Coronary artery (tissue), 2 donors: ENCODE measurements at places on chromosomes 6 and 20.

- DNase-seq: no peak
These were observed 163.6 kb upstream of the CST7 start for GRCh38 chr20:24785141-24786110.

DNA sequence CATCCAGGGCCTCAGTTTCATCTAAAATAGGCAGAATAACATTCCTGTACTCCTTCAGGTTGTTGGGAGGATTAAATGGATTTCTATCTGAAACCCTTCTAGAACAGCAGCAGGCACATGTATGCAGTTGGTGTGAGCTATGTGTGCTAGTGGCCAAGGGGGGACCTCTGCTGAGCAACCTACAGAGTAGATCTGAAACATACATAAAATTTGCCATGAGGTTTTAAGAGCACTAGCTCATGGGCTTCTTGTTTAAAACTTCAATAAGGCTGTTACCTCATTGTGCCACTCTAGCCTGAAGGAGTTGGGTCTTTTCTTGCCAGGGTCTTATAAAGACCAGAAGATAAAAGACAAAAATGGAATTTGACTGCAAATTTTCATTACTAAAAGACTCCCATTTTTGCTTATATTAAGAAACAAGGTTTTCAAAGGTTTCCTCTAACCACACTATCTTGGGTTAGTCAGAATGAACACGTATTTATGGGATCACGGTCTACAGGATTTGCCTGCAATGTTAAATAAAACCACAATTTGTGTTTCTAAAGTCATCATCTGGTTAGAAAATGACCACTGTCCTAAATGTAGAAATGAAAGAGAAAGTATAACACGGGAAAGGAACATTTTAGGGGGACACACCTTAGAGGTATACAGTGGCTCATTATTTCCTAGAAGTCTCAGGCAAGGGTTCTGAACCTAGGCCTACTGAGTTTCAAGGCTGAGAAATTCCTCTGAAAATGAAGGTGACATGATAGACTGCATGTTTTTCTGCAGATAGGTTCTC, 144.9 kb upstream of the OLIG3 start:
- no peak for DNase-seq

DNA sequence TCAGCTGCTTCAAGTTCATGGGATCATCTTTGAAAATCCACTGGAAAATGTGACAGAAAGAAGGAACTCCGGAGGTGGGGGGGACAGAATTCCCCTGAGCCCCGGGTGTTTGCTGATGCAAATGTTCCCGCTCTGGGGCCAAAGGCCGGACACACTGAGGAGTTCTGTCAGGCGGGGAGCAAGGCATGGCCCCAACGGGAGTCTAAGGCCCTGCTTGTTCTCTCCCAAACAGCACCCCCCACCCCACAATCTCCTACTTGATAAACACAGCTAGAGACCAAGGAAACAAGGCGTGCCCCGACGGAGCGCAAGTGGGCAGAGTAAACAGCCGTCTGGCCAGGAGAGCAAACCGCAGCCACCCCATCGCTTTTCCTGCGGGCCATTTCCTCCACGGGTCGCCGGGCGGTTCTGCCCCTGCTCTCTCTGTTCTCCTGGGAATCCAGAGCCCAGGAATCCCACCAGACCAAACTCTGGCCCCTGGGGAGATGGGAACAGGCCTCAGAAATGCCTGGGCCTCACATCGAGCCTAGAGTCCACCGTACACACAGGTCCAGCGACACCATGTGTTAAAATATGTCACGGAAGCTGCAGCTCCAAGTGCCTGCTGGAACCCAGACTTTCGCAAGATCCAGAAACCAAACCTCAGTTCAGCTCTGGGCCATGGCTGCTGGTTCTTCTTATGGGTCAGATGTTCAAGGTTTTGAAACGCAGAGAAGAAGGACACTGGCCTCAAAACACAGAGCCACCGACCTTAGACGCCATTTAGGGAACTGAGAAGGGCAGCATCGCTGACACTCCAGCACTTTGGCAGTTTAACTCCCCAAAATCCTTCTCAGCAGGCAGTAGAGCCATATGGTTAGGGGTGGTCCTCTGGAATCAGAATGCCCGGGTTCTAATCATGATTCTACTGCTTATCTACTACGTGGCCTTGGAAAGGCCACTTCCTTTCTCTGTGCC, 104.2 kb downstream of the PREX1 start:
- peak; percentile 96 for DNase-seq

DNA sequence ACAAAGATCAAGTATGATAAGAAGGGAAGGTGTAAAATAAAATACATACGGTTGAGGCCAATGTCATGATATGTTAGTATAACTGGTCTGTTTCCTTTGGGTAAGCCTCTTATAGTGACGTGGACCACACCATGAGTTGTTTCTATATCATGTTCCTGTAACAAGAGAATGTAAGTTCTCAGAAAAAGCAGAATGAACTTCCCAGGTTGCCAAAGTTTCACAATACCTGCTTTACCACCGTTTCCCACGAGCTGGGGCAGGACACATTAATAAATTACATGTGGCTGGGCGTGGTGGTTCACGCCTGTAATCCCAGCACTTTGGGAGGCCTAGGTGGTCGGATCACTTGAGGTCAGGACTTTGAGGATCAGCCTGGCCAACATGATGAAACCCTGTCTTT, 42.6 kb upstream of the SLA2 start:
- no peak for DNase-seq

DNA sequence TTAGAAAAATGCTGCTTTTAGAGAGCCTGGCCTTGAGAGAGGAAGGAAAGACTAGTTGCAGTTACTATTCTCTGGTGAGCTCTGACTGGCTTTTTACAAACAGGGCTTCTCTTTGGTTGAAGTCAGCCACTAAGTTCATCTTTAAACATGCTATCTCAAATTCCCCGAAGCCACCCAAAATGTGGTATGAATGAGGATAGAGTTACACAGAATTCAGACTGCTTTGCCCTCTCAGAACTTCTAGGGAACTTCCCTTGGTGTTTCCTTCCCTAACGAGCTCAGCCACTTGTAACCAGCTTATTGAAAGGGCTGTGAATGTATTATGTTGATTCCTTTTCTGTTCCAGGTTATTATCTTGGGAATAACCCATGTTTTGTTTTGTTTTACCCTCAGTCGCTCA, 73.5 kb downstream of the EFHC1 start:
- DNase-seq: no peak

- DNase-seq: no peak
These were observed 2.7 kb downstream of the C20orf204 start for GRCh38 chr20:64038565-64039292.

GRCh38 chr6:150691463-150691862, 91.8 kb downstream of the PLEKHG1 start:
- no peak for DNase-seq

DNA sequence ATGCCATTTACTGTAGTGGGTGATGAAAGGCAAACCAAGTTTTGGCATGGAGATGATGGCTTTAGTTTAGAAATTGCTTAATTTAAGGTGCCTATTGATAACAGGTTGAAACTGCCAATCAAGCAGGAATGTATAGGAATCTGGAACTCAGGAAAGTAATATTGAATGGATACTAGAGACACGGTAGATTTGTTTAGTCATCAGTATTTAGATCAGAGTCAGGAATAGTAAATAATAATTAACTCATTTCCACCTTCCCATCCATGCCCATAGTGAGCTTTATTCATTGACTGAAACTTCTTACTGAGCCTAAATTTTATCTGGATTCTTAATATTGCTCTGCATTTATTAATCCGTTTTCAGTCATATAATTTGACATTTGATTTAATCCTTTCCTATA, 500.3 kb downstream of the NKAIN2 start:
- DNase-seq: no peak

- DNase-seq: no peak
These were observed 6.0 kb downstream of the PDYN start for GRCh38 chr20:1987826-1988225.

GRCh38 chr20:2624190-2624589, 28.2 kb upstream of the NOP56 start:
- no peak for DNase-seq
